ENCODE measurements at places on chromosomes 2 and 18. TPM values are rescaled to one million over a fixed set of nuclear protein-coding genes. Genes with fewer than 3 reads are reported as not detected.
A peak's percentile ranks its signal among the peaks of the same experiment; 100 is the strongest.

Gene UGT1A8
- polyA plus RNA-seq = not detected

Gene KLHL14
- 0.06 TPM for polyA plus RNA-seq

Gene DCAF17
- 13.4 TPM for polyA plus RNA-seq

Gene BABAM2
- 26.4 TPM for polyA plus RNA-seq

Gene CCDC74A
- 2.0 TPM for polyA plus RNA-seq

Gene IRS1
- 18.1 TPM for polyA plus RNA-seq

Gene ALLC
- not detected for polyA plus RNA-seq

Gene GRHL1
- polyA plus RNA-seq = 1.9 TPM

DNA sequence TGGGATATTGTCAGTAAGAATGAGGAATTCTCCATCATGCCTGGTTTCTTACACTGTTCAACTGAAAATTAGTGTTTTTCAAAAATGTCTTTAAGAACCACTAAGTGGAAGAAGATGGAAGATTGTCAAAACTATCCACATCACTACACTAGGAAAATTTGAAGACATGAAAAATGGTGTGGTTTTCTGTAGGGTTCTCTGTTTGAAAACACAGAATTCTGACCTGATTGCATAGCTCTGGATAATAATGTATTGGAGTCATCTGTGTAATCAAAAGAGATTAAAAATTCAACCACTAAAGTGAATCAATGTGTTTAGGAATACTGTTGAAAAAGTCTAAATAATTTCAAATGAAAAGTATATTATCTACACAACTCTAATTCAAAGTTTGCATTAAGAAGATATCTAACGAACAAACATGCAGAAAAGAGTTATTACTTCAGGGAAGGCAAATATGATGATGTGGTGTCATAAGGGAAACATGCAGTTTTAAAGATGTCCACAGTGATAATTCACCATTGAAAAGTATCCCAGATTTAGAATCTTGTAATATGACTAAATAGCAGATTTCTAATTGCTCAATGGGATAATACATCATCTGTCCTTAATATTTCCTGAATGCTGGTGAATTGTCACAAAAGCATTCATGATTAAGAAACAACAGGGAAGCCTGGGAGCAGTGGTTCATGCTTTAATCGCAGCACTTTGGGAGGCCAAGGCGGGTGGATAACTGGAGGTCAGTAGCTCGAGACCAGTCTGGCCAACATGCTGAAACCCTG, 116.9 kb downstream of the ERBB4 start:
- no peak for DNase-seq

GRCh38 chr2:96773922-96774321, 13.2 kb downstream of the CNNM4 start:
- DNase-seq = no peak

- no peak for DNase-seq
Measured at GRCh38 chr2:168564641-168565040, 108.6 kb downstream of the CERS6 start.

- DNase-seq = peak; percentile 50
Measured at GRCh38 chr2:26144953-26145680, 27.8 kb upstream of the GAREM2 start.

- no peak for DNase-seq
Measured at GRCh38 chr2:191758518-191759507, 80.9 kb downstream of the NABP1 start.

DNA sequence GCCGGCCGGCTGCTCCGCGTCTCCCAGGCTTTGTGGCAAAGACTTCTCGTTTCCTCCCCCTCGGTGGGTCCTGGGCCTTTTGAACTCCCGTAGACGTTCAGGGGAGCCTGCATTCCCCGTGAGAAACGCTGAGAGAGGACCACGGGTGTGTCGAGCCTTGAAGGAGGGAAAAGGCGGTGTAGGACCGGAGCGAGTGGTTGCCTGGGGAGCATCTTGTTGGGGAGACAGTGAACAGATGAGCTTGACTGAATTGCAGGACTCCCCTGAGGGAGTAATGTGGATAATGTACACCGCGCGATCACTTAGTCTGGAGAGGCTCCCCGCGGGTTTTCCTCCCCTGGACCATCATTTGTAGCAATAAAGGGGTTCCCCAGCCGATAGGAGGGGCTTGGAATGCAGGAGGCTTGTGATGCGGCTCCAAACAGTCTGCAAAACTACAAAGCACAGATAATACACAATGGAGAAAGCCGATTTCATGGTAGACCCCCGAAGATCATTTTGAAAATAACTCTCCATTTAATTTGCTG, 769 bp downstream of the ALMS1 start:
- no peak for DNase-seq

DNA sequence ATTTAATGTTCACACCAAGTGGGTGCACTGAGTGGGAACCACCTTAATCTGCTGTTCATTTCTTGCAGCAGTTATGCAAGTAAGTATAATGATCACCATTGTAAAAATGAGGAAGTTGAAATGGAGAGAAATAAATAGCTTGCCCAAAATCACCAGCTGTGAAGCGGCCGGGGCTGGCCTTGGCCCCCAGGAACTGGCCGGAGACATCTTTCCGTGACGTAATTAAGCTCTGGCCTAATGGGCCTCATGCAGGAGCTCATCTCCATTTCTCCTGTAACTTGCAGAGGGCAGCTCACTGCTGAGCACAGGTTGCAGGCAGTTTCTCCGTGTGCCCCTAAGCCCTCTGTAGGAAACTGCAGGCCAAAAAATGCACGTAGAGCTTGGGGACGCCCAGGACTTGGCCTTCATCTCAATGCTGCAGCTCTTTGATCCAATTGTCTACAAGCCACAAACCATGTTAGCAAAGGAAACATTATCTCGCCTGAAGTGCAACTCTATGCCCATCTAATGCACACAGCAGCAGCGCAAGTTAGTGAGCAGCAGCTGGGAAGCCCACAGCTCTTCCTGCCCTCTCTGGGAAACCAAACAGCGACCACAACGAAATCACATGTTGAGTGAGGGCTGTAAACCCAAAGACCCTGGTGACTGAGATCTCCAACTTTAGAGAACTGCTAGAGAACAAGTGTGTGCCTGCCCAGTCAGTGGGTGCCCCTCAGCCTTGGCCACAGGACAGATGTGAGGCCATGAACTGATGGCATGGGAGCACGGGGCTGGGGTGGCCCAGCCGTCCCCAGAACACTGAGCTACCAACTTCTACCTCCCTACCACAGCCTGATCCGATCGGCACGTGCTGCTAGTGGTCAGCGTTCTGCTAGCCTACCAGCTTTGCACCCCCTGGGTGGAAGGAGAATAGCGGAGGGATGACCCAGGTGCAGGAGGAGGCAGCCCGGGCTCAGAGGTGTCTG, 28.8 kb downstream of the APCDD1 start:
- DNase-seq = peak; percentile 36

- no peak for DNase-seq
Measured at GRCh38 chr2:236938126-236938525, 147.6 kb upstream of the COPS8 start.

DNA sequence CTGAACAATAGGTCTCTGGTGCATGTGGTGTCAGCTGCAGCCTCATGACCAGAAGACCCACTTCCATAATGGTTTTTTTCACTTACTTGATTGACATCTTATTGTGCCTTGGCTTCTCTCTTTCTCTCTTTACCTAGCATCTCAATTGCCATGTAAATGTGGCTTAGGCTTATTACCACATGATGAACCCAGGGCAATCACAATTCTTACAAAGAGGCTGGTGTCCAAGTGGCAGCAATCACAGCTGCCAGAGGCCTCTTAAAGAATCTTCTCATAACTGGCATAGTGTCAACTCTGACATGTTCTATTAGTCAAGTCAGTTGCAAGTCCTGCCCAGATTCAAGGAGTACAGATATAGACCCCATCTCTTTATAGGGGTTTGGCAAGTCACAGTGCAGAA, 1224.8 kb downstream of the SUCLG1 start:
- DNase-seq = no peak

DNA sequence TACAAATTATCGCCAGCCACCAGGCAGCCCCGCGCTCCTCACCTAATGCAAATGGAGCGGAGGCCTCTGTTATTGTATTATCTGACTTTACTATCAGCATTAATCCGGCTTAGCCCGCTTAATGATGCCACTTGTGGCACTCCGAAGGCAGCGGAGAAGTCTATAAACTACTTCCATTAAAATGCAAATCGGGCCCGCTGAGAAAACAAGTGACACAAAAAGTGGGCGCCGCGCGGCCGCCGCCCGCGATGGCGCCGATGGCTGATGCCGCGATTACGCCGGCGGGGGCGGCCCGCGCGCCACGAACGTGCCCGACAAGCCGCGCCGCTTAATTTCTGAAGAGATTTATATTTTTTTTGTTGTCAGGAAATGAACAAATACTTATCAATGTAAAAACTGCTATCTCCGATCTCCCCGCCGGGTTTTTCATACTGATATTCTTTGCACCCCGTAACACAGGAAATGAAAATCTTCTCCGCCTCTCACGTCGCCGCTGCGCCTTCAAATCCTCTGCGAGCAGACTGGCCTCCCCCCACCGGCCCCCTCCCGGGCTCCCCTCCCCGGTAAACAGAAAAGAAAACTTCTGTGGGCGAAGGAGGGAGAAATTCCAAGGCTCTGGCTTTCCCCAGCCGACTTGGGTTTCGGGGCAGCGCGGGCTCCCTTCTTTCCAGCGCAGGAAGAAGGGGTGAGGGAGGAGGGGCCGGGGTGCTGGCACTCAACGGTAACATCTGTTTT, 221.8 kb downstream of the INSIG2 start:
- peak; percentile 81 for DNase-seq

DNA sequence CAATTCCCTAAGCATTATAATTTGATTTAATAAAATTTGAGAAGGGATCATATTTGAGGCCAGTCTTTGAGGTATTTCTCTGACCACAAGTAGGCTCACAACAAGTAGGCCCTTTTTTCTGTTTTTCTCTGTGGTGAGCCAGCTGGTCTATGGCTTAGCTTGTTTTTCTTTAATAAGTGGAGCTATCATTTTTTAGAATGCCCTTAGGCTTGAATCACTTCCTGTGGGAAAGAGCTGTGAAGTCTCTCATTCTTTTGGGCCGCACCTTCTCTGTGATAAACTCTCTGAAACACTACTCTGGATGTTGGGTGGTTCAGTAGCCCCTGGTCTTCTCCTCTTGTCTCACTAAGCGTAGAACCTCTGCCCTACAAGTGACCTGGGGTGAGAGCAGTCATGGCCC, 235.9 kb downstream of the SUCLG1 start:
- no peak for DNase-seq

DNA sequence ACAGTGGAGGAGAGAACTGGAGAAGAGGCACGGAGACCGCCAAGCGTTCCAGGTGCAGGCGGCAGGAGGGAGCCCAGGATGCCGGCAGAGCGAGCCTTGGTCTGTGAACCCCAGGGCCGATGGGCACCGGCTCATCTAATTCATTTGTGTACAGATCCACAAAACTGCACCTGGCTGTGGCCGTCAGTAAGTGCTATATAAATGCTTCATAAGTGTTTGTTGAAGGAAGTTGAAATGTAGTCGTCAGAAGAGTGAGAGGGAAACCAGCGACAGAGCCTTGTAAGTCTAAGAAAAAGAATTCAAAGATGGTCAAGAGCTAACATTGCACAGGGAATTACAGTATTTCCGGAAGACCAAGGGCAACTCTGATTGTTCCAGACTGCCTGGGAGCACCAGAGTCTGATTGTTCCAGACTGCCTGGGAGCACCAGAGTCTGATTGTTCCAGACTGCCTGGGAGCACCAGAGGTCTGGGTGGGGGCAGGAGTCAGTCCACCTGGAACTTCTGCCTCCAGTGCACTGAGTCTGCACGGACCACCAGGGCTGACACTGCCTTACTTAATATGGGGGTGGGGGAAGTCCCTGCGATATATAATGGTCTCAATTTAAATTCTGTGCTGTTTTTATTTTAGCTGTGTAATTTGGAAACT, 112.3 kb downstream of the BCL2 start:
- DNase-seq = no peak

- peak; percentile 8 for DNase-seq
Measured at GRCh38 chr2:134718817-134719814, at the start of gene TMEM163. Gene TMEM163 (minus strand): TSS chr2:134719000.

- no peak for DNase-seq
Measured at GRCh38 chr2:138059487-138060300, 95.4 kb downstream of the HNMT start.

- peak; percentile 15 for DNase-seq
Measured at GRCh38 chr2:40554665-40555294, 102.9 kb upstream of the SLC8A1 start.

- no peak for DNase-seq
Measured at GRCh38 chr2:22486343-22486742, 898.6 kb upstream of the KLHL29 start.

DNA sequence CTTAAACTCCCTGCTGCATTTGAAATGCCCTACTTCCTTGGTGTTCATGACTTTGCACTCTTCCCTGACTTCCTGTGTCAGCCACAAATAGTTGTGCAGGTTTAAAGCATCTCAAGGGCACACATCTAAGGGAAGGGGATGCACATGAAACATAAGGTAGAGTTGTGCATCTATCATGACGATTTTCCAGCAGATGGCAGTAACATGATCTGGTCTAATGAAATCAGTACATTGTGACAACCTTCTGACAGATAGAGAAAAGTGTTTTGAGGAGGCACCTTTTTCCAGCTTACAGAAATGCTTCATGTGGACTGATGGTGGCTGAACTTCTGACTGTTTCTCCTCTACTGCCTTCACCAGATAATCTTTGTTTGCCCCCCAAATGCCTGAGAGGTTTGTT, 238.9 kb downstream of the XIRP2 start:
- DNase-seq = no peak

DNA sequence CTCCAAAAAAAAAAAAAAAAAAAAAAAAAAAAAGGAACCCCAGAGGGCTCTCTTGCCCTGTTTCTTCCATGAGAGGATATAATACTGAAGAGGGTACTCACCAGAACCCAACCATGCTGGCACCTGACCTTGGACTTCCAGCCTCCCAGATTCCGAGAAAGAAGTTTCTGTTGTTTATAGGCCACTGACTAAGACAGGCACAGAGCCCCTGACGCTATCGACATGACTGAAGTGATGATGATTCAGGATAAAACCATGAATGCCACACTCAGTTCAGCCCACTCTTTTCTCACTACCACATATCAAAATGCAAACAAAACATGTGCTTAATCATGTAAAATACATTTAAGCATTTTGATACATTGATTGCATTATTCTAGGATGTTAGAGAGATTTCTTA, 66.1 kb upstream of the CDCA7 start:
- no peak for DNase-seq

- DNase-seq = no peak
Measured at GRCh38 chr2:117851969-117852368, 37.5 kb downstream of the DDX18 start.

- DNase-seq = no peak
Measured at GRCh38 chr2:122070241-122070731, 314.8 kb downstream of the TSN start.

- DNase-seq = no peak
Measured at GRCh38 chr18:52484977-52485376, 145.0 kb downstream of the DCC start.

GRCh38 chr2:177037569-177037968, 175.0 kb upstream of the HNRNPA3 start:
- no peak for DNase-seq

DNA sequence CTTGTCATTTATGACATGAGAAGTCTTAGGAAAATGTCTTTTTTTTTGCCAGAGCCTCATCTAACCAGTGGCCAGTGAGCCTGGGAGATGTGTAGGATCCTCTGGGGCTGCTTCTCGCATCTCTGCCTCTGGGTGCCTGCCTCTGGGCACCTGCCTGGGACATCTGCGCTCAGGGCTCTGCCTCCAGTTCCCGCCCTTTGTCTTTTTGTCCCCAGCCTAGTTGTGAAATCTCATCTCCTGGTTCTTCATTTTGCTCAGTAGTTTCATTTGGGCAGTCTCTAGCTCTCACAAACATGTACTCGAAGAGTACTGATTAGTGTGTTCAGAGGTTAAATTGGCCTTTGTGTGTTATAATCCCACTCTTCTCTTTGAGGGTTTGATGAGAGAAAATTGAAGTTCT, 92.0 kb downstream of the LTBP1 start:
- DNase-seq = no peak

- no peak for DNase-seq
Measured at GRCh38 chr2:182132605-182133004, 147.0 kb downstream of the PPP1R1C start.

GRCh38 chr18:57627488-57627887, 5.9 kb upstream of the NARS1 start:
- no peak for DNase-seq

All from hindlimb muscle (tissue), 1 donor.